CD4-positive, alpha-beta T cell treated with Interleukin-21 for 1 hour (primary cell): ENCODE measurements at places on chromosomes 7 and 10.

GRCh38 chr7:23811540-23811939 lies 101.5 kb downstream of the STK31 start:
- no peak for DNase-seq

- peak; percentile 50 for DNase-seq
Observed at GRCh38 chr7:99559175-99559915, 903 bp downstream of the ZNF655 start.

DNA sequence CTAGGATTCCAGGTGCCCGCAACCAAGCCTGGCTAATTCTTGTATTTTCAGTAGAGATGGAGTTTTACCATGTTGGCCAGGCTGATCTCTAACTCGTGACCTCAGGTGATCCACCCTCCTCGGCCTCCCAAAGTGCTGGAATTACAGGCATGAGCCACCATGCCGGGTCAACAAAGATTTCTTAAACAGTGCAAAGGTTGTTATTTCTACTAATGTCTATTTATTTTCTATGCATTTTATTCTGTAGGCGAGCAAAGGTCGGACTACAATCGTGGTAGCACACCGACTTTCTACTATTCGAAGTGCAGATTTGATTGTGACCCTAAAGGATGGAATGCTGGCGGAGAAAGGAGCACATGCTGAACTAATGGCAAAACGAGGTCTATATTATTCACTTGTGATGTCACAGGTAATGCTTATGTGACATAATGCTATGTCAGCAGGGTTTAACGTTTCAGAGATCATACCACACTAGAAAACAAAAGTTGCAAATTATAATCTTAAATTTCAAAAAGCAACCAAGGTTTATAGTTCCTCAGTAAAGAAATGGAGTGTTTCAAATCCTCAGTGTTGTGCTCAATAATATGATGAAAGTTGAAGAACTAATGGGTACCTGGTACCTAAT lies 65.9 kb downstream of the ABCB5 start:
- no peak for DNase-seq

DNA sequence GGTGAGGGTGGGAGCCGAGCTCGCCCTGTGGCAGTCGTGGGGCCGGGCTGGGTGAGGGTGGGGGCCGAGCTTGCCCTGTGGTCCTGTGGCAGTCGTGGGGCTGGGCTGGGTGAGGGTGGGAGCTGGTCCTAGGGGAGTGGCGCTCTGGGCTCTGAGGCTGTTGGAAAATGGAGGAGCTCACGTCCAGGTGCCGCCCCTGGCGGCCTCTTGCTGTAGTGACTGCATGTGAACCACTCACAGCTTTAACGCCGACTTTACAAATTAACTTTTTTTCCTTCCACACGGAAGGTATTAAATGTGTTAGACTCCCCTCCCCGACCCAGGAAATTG lies 312.6 kb downstream of the WDR37 start:
- DNase-seq, result peak; percentile 15

DNA sequence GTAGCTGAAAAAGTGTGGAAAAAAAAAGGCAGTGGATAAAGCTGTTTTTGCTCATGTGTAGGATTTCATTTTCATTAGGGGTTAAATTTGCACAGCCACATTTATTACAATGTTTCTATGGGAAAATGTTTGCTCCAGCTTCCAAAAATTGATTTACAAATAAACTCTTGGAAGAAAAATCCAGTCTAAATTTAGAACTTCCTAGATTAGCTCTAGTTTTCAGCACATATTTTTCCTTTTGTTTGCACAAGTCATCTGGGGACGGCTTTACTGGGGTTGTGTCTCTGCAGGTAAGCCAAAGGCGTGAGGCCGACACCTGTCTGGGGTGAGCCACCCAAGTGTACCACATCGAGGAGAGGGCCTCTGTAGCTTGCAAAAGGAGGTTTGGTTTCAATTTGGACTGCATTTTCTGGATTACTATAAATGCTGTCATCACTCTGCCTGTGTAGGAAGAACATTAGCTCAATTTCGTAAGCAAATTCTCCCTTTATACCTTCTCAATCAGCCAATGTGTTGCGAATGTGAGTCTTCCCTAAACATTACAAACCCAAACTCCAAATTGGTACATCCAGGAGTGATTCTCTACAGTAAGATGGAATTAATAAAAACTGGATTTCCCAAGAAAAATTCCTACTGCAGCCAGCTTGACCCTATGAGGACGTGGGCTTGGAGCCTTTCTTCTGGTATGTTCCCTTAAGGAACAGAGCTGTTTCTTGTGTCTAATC lies 89.5 kb upstream of the ZNF438 start:
- DNase-seq, result no peak

GRCh38 chr10:3233486-3233990 lies 61.0 kb upstream of the PITRM1 start:
- DNase-seq, result no peak

DNA sequence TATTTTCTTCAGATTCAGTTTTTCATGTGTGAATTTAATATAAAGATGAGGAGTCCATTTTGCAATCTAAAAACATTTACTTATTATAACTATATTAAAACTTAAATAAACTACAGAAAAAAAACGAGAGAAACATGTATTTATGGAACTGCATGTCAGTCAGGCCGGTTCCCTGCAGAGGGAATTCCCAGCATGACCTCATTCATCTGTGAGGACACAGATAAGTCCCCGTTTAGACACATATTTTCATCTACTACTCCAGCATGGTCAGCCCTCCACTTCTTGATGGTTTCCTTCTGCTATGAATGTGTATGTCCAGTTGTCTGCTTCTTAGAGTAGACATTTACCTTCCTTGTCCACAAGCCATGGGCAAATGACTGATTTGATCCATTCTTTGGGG lies 339.1 kb downstream of the SEMA3D start:
- DNase-seq, result no peak

DNA sequence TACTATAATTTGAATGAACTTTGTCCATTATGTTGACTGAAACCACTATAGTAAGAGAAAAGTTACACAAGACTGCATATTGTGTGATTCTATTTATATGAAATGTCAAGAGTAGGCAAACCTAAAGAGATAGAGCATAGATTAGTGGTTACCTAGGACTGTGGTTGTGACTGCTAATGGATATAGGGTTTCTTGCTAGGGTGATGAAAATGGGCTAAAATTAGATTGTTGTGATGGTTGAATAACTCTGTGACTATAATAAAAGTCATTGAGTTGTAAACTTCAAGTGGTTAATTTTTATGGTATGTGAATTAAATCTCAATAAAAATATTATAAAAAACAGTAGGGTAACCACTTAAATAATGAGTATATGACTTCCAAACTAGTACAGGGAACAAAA lies 142.9 kb upstream of the AHR start:
- DNase-seq, result no peak

GRCh38 chr10:53111529-53111928 lies 338.9 kb upstream of the MBL2 start:
- no peak for DNase-seq

- DNase-seq, result no peak
Observed at GRCh38 chr7:120547605-120548004, 274.6 kb downstream of the KCND2 start.

- DNase-seq, result no peak
Observed at GRCh38 chr7:123966936-123967335, 41.9 kb downstream of the SPAM1 start.

DNA sequence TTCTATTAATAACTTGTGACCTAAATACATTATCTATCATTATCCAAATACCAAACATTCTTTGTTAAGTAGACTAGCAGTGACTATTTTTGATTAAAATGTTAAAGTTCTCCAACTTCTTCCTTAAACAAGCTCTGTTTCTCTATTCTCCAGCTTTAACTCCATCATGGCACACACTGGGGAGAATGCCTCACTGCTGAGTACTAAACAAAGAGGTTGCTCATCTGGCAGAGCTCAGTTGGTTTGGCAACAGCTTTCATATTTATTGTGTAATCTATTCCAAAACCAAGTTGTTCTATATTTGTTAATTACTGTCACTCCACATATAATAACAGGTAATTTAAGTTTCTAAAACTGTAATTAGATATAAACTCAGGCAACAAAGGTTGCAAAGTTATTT lies 89.6 kb downstream of the USP6NL start:
- DNase-seq, result no peak

- DNase-seq, result no peak
Observed at GRCh38 chr7:43463401-43463980, 119.4 kb upstream of the STK17A start.

GRCh38 chr10:57336341-57336740 lies 931.4 kb downstream of the IPMK start:
- no peak for DNase-seq

GRCh38 chr10:59771162-59771807 lies 18.0 kb upstream of the MRLN start:
- DNase-seq, result no peak

DNA sequence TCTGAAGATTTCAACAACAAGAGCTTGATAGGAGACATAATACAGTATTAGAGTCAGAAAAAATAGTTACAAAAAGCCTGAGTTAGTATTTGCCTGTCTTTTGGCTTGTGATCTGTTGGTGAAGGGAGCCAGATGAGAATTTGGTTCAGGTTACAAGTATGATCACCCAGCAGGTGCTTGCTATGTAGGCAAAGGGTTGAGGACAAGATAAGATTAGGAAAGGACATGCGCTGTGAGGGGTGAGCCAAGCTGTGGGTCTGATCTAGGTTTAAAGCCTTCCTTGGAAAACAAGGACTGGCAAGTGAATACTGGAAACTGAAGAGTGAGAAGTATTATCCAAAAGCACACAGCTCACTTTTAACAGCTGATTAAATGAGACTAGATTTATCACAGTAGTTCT lies 28.7 kb upstream of the CD36 start:
- no peak for DNase-seq

DNA sequence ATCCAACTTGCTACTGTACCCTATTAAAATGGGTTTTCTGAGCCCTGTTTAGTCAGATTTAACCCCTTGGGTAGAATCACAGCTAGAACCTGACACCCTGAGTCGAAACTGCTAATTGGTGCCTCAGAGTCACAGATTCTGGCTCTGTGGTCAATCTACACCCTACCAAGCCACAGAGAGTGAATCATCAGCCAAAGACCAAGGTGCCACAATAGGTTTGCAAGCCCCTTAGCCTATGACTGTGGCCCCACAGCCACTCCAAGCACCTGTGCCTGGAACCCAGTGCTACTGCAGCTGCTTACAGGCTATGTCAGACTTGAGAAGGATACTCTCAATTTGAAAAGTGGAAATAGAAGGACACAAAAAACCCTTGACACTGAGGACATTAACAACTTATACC lies 202.8 kb upstream of the KCND2 start:
- DNase-seq, result no peak

- peak; percentile 18 for DNase-seq
Observed at GRCh38 chr7:134996097-134996550, 9.8 kb downstream of the AGBL3 start.

DNA sequence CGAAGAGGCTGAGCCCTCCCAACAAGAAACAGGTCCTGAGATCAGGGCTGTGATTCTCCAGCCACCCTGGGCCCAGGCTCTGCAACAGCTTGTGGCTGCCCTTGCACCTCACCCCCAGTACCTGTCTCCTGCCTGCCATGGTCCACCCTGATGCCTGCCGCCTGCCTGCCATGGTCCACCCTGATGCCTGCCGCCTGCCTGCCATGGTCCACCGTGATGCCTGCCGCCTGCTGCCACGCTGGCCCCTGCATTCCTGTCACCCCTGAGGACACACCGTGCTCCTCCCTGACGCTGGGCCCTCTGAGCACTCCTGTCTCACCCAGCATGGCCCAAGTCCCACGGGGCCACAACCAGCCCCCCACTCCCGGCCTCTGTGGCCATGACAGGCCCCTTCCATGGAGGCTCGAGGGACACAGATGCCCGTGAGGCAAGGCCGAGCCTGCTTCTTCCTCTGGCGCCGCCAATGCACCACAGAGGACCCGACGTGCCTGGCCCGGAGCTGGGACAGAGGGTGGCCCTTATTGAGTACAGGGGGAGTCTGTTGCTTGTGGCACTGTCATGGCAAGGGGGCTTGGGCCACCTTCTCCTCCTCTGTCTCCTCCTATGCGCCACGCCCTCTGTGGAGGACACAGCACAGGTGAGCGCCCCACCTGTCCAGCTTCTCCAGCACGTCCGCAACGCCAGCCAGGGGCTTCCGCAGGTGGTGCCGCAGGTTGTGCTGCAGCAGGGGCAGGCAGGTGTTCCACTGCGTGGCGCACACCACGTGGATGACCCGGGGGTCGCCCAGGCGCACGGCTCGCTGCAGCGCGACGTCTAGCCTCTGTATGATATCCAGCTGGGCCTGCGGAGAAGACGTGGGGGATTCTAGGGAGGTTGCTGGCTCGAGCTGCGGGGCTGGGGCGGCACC lies 18.1 kb downstream of the CFAP46 start:
- DNase-seq, result no peak

DNA sequence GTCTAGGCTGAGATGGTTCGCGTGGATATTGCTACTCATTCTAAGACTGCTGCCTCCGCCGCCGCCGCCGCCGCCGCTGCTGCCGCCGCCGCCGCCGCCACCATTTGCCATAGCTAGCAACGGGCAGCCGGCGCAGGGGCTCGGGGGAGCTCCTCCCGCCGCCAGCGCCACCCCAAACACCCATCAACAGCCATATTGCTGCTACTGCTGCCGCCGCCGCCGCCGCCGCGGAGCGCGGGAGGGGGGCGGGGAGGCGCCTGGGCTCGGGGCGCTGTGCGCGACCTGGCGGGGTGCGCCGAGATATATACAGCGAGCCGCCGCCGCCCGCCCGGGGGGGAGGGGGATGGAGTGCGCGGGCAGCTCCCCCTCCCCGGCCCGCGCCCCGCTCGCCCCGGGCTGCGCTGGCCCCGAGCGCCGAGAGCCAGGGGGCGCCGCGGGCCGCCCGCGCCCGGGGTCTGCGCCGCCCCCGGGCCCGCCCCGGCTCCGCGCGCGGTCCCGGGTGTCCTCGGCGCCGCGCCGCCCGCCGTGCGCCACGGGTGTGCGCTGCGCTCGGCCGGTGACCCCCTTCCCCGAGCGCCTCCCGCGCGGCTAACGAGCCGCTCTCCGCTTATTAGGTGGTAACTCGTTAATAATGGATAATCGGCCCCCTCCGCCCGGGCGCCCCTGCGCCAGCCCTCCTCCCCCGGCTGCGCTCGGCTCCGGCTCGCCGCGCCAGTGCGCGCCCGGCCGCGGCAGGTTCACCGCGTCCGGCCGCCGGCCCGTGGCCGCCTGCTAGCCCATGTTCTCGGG lies at the start of gene KCNMA1:
TSS of gene KCNMA1 (minus strand) at position 277 of the 789 bp plus-strand sequence.
- DNase-seq, result no peak

- no peak for DNase-seq
Observed at GRCh38 chr10:117594722-117595121, 52.2 kb downstream of the EMX2 start.

- no peak for DNase-seq
Observed at GRCh38 chr7:128303643-128304042, 40.1 kb downstream of the RBM28 start.

DNA sequence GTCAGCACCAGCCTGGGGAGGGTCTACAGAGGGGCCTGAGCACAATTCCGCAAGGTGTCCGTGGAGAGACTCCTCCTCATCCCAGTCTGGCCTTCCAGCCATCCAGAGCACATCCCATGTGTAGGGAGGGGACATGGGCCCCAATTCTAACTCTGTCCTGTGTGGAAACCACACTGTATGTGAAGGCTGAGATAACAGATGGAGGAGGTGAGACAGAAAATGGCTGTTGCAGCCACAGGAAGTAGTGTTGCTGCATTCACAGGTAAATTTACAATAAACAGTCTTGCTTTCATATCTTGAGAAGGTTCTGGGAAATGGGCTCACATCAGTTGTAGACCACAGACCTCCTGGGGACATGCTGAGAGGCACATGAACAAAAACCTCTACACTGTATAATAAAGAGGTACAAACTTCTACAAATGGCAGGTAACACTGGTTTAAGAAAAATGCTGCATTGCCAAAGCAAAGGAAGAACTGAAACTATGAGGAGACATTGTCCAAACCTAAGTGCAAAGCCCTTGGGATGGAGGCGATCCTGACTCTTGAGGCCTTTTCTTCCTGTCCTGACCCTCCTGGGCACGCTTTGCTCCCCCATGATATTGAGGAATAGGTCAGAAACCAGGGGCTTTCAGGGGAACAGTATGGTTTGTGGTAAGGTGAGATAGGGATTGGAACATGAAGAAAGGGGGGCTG lies 21.6 kb upstream of the GIMAP2 start:
- DNase-seq, result peak; percentile 83
